ENCODE measurements at places on chromosomes 4 and X.

GRCh38 chr4:38664706-38665401 lies 855 bp downstream of the KLF3 start:
- peak; percentile 38 for DNase-seq

DNA sequence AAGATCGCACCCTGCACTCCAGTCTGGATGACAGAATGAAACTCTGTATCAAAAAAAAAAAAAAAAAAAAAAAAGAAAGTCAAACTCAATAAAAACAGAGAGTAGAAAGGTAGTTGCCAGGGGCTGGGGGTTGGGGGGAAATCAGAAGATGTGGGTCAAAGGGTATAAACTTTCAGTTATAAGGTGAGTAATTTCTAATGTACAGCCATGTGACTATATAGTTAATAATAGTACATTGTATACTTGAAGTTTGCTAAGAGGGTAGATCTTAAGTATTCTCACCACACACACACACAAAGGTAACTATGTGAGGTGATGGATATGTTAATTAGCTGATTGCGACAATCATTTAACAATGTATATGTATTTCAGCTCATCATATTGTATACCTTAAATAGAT lies 11.5 kb downstream of the HERC6 start:
- no peak for DNase-seq

DNA sequence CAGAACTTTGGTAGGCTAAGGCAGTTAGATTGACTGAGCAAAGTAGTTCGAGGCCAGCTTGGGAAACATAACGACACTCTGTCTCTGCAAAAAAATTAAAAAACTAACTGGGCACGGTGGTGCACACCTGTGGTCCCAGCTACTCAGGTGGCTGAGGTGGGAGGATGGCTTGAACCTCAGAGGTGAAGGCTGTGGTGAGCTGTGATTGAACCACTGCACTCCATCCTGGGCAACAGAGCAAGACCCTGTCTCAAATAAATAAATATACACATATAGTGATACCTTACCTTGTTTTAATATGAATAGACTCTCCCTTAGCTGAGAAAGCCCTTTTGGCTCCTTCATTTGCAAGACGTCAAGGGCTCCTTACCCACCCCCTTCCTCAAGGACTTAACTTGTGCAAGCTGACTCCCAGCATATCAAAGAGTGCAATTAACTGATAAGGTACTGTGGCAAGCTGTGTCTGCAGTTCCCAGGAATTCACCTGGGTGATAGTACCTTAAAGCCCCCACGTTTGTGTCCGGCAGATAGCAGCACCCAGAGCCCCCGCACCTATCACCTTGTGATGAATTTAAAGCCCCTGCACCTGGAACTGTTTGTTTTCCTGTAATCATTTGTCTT lies 655.6 kb upstream of the GALNTL6 start:
- no peak for DNase-seq

DNA sequence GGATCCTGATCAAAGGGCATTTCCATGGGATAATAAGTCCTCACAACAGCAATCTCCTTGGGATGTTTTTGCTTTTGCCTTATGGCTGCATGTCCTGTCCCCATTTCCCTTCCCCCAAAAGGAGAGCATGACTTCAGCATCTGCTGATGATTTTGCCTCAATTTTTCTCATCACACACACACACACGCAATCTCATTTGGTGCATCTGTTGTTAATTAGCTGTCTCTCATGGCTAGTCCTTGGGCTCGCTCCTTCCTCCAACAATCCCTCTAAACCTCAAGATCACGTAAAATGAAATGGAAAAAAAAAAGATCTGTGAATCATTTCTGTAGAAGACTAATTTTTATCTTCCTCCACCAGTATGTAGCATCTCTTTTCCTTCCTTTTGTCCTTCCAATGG lies 153.6 kb downstream of the RBMX2 start:
- no peak for DNase-seq

- DNase-seq = no peak
Observed at GRCh38 chrX:52577464-52578173, 60.8 kb upstream of the XAGE1B start.

DNA sequence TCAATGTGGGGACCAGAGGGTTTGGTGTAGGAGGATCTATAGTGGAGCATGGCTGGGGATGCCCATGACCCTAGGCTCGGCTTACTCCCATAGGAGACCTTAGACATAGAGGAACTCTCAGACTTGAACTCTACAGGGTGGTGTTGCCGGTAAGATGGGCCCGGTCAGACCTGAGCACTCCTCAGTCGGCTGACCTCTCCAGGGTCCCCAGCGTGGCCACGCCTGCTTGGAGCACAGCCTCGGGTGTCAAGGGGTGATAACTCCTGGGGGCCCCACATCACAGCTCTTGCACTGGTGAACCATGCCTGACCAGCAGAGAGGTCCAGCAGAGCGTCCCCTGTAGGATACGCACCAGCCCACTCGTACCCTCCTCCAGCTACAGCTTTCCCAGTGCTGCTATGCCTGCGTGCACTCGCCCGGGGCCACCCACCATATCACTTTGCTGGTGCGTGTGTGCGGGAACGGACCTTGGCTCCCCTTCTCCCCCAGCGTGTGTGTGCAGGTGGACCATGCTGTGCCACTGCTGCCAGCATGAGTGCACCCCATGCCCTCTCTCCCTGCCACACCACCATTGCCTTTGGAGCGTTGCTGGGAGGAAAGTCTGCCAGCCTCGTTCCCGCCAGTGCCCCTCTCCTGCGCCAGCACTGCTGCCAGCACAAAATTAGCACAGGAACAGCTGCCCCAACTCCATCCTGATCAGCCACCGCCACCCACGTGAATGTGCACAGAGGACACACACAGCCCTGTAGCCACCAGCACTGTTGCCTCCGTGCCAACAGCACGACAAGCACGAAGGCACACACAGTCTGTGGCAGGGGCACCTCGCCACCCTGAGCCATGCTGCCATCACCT lies 806.6 kb downstream of the GLUD2 start:
- no peak for DNase-seq

DNA sequence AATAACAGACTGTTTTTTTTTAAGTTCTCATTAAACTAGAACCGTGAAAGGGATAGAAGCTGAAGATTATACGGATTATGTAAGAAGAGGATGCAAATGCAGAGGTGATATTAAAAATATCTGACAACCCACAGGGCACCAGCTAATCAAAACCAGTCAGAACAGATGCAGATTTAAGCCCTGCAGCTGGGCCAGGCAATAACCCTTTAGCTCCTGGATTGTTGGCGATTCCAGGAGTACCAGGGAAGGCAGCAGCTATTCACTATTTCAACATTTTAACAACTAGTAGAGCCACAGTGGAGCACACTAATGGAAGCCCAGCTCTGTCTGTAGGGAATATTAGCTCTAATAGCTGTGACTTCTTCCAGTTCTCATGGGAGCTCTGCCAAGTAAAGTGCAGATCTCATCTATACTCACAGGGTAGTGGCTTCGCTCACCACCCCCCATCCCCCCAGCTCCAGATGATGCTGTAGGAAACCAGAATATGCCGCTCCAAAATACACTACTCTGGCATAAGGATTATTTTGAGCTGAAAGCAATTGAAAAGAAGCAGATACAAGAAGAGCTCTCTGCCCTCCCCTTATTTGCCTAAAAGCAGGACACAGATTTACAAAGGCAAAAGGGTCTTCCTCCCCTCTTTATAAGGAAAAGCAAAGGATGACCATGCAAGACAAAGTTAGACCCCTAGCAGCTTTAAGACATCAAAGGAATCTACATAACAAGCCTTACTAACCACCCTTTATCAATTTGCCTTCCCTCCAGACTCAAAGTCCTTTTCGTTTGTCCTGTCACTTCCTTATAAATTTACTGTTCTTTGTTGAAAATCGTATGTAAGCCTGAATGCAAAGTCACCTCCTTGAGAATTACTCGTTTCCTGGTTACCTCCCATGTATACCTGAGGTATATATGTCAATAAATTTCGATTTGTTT lies 13.7 kb downstream of the SCD5 start:
- DNase-seq = no peak

GRCh38 chr4:35556387-35556786 lies 687.9 kb downstream of the ARAP2 start:
- no peak for DNase-seq

DNA sequence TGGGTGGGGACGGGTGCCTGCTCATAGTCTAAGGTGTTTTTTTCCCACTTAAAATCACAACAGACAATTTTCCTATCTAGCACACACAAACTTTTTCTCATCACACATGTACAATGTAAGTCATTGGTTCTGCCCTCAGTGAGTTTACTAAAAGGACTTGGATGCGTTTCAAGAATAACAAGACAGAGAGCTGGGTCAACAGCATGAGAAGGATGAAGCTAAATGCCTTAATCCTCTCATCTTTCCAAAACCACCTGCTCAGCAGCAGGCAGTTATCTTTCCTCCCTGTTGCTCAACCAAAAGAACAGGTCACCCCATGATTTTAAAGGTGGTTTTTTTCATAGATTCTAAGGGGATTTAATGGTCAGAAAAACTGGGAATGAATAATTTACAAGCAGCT lies 40.1 kb downstream of the OFD1 start:
- DNase-seq = no peak

DNA sequence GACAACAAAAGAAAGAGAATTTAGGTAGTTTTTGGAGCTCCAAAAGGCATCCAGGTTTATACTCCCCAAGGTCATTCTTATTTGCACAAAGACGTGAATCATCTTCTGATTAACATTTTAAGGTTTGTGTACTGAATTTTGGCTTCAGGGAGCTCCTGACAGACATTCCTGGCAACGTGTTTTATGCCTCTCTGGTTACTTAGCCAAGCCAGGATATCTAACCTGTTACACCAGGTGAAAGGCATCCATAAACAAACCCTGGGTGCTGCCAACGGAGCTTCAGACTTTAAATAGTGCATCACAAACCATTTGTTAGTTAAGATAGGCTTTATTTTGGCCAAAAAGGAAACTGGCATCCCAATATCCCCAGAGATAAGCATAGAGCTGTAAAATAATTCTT lies 997.3 kb downstream of the ARAP2 start:
- no peak for DNase-seq

- DNase-seq = no peak
Observed at GRCh38 chr4:126182786-126183185, 868.0 kb downstream of the FAT4 start.

GRCh38 chr4:73379946-73380345 lies 24.1 kb upstream of the ALB start:
- DNase-seq = no peak

GRCh38 chr4:151857368-151857767 lies 96.6 kb upstream of the GATB start:
- no peak for DNase-seq

DNA sequence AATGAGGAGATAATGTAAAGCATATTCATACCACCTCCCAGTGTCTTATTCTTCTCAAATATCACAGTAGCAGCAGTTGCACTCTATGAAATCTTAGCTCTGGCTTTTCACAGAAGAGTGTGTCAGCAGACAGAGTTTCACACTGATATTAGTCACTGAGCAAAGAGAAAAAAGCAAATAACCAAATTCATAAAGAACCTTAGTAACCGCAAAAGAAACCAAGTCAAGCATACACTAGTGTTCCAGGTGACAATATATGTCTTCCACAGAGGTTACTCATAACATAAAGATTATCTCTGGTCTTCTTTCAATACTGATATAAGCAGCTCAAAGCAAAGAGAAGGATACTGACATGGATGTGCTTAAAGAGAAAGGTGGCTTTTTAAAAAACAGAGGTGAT lies 181.7 kb upstream of the EDNRA start:
- DNase-seq = no peak

GRCh38 chr4:59518005-59518823 lies 1681.9 kb upstream of the ADGRL3 start:
- DNase-seq = no peak

- no peak for DNase-seq
Observed at GRCh38 chrX:153706799-153707198, 17.4 kb downstream of the BCAP31 start.

DNA sequence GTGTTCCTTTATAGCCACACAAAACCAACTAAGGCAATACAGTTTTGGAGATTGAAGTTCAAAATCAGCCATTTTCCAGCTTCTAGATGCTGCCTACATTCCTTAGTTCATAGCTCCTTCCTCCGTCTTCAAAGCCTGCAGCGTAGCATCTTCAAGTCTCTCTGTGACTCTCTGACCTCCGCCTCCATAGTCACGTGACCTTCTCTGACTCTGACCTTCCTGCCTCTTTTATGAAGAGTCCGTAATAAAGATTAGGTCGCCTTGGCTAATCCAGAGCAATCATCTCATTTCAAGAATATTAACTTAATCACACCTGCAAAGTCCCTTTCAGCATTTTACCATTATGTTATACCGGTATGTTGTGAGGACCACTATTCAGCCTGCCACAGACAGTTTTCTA lies 60.4 kb downstream of the ZCCHC12 start:
- DNase-seq = no peak

DNA sequence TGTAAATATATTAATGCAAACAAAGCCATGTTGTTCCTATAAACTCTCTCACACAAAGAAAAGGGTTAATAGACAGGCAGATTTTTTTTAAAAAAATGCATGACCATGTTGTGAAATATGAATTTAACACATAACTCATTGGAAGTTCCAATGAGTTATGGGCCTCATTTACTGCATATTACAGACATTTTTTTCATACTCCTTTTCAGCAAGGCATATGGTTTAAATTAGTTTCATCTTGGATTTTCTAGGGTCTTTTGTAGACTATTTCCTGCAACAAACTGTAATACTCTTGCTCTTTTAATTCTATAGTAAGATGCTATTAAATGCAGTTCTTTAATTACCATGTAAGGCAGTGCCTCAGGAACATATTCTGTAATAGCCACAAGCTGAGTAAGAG lies 323.1 kb downstream of the GBA3 start:
- no peak for DNase-seq

- DNase-seq = no peak
Observed at GRCh38 chrX:1222531-1223241, 10.2 kb upstream of the CRLF2 start.

DNA sequence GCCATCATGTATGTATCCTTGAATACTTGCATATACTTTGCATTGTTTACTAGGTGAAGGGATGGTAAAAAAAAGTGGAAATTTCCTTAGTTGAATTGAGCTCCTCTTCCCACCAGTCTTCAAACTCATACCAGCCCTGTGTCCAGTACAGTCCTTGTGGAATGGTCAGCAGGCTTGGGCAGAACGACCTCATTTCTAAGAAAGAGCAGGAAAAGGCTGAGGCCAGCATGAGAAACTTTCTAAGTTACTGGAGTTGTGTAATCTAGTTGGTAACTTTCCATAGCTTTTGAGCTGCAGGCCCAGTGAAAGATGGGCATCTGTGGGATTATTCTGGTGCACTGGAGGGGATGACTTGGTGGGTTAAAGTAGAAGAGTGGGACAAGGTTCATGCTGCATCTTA lies 87.6 kb downstream of the DCUN1D4 start:
- no peak for DNase-seq

GRCh38 chr4:155768370-155768769 lies 9.5 kb downstream of the GUCY1B1 start:
- no peak for DNase-seq

DNA sequence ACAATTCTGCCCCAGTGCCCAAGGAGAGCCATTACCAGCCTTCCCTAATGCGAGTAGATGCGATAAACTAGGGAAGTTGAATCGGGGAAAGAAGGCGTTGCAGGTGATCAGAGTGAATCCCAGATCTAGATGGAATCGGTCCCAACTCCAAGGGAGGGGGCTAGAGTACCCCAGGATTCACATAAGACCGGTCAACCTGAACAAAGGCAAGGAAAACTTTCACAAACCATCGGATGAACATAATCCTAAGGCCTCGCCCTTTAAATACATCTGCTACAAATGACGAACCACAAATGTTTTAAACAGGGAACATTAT lies 11.2 kb upstream of the ZCCHC13 start:
- DNase-seq = no peak

All from activated gamma-delta T cell treated with Interleukin-2 at 50 U/mL for 16 hours (primary cell).